NCI-H510A (cell line): ENCODE measurements at places on chromosomes 11 and 22.

DNA sequence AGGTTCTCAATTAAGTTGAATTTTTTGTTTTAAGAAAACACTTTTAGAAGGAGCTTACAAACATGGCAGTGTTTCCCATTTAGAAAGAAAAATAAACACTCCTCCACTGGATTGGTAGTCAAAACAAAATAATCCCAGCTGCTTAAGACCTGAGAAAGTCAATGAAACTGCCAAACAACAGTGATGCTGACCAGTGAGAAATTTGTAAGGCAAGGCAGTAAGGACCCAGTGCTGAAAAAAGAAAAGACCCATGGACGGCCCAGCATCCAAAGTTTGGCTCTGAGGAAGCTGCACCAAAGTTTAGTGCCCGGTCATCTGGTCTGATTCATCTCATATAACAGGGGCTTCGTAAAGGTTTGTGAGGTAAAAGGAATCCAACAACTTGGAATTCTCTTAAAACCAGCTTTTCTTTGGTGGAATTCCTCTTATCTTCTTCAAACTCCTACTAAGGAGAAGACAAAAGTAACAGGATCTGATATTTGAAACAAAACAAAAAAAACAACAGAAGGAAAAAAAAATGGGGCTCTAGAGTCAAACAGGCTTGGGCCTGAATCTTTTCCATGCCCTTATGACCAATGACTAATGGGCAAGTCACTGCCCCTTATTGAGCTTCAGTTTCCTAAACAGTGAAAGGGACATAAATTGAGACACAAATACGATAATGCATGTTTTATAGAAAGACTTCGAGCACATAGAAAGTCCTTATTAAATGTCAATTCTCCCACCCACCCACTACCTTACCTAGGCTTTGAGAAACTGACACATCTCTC, 383.0 kb upstream of the NARS2 start:
- DNase-seq: no peak

GRCh38 chr11:44592125-44592940, 26.9 kb downstream of the CD82 start:
- DNase-seq: no peak

DNA sequence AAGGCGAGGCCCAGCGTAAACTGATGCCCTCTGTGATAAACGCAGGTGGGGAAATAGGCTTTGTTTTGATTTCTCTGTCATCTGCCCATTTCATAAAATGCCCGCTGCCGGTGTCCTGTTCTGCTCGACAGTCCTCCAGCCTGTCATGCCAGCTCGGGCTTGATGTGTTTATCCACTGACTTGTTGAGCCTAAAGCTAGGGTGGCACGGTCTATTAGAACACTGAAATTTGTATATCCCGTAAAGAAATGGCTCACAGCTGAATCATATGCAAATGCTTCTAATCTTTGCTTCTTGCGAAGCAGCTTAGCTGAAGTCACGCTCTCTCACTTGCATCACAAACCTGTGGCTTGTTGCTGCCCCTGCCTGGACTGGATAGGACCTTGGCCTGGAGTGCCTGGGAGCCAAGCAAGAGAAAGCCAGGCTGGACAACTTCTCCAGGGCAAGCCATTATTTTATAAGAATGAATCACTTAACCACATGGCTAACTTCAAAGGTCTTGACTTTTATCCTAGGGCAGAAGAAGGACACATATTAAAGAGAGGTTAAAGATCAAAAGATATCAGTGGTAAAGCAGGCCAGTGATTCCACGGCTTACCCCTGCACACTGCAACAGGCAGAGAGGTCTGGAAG, 33.1 kb downstream of the EHF start:
- no peak for DNase-seq

DNA sequence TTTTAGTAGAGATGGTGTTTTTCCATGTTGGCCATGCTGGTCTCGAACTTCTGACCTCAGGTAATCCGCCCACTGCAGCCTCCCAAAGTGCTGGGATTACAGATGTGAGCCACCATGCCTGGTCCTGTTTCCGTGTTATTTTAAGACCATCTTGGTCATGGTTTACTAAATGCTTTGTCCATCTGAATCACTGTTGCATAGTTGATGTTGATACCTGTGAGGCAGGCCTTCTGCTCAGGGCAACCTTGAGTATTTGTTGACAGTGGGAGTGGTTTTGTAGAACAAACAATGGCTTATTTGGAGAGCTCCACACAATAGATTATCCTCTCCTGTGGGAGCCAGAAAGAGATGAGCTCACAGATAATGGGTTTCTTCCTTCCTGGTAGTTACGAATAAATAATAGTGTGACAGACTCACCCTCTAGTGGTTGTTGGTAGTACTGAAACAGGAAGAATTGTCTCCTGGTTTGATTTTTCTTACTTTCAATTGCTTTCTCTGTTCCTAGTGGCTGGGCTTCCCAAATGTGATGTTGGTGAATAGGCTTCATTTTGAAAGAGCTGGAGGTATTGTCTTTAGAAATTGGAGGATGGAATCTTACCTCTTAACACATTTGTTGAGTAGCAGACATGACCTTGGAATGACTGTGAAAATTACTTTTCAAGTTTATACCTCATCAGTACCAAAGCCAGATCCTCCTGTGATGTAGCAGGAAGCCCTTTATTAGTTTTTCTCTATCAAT, 39.0 kb downstream of the CTNND1 start:
- peak; percentile 88 for DNase-seq

DNA sequence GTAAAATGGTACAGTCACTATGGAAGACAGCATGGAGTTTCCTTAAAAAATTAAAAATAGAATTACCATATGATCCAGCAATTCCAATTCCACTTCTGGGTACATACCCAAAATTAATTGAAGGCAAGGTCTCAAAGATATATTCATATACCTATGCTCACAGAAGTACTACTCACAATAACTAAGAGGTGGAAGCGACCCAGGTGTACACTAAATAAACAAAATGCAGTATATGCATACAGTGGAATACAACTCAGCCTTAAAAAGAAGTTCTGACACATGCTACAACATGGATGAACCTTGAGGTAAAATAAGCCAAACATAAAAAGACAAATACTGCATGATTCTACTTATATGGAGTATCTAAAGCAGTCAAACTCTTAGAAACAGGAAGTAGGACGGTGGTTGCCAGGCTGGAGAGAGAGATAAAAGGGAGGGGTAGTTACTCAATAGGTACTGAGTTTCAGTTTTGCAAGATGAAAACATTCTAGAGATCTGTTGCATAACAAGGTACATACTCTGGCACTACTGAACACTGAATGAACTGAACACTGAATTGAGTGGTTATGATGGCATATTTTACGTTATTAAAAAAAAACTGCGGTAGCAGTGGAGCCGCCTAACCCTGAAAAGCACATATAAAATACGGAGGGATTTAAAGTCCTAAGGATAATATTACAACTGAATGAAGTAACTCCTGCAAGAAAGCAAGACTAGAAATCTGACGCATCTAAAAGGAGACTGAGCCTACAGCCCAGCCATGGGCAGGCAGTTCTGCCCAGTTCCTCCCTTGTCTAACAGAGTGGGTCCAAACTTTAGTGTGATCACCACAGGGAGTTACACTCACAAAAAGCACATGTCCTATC, 12.8 kb downstream of the DGCR2 start:
- DNase-seq: no peak

GRCh38 chr11:43035086-43035485, 276.7 kb upstream of the API5 start:
- no peak for DNase-seq

- no peak for DNase-seq
Measured at GRCh38 chr11:118305726-118306125, 1.2 kb downstream of the CD3E start.

DNA sequence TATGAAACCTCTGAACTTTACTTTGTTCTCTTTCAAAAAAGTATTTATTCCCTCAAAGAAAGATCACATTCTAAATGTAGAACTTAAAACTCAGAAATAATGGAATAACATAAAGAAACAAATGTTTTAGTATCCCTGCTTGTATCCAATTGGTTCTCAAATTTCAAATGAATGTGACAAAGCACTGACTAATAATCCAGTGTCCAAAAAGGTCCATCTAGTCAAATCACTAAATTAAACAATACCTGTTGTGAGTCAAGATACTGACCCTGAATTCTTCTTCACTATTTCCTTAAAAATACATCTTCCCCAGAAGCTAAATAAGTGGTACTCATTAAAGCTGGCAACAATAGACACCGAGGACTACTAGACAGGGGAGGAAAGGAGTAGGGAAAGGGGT, 313.1 kb downstream of the SBF2 start:
- no peak for DNase-seq

- no peak for DNase-seq
Measured at GRCh38 chr22:38272373-38273134, at the start of gene TMEM184B. Gene TMEM184B (minus strand): TSS chr22:38273010. CDS start chr22:38247961, 25,049 bp downstream.

DNA sequence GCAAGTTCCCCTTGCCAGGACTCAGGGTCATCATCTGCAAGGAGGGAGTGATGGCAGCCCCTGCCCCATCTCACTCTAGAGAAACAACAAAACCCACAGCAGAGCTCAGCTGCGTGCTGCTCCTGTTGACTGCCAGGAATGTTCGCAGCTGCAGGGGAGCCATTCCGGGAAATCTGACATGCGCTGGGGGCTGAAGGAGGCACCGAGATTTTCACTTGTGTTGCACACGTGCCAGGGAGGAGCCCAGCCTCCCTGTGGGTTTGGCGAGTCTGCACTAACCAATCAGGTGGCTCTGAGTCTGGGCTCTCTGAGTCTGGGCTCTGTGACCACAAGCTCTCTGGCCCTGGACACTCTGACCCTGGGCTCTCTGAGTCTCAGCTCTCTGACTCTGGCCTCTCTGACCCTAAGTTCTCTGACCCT, 10.5 kb downstream of the FGF3 start:
- no peak for DNase-seq

- DNase-seq: no peak
Measured at GRCh38 chr11:124586238-124586860, 16.6 kb downstream of the OR8A1 start.

DNA sequence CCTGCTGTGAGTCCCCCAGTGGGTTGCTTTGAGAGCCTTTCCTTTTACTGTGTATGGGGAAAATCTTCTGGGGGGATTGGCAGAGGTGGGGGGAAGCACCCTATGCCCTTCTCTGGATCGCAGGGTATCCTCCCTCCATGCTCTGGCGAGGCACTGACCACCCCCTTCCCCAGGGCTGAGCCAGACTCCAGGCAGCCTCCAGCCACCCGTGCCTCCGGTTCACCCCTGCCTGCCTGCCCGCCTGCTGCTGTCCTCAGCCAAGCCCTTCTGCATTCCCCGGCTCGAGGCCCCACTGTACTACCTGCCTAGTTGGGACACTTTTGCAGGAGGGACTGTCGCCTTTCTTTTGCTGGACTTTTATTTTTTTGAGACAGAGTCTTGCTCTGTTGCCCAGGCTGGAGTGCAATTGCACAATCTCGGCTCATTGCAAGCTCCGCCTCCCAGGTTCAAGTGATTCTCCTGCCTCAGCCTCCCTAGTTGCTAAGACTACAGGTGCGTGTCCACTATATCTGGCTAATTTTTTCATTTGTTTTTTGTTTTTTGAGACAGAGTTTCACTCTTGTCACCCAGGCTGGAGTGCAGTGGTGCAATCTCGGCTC, 23.8 kb upstream of the TP53I11 start:
- no peak for DNase-seq

DNA sequence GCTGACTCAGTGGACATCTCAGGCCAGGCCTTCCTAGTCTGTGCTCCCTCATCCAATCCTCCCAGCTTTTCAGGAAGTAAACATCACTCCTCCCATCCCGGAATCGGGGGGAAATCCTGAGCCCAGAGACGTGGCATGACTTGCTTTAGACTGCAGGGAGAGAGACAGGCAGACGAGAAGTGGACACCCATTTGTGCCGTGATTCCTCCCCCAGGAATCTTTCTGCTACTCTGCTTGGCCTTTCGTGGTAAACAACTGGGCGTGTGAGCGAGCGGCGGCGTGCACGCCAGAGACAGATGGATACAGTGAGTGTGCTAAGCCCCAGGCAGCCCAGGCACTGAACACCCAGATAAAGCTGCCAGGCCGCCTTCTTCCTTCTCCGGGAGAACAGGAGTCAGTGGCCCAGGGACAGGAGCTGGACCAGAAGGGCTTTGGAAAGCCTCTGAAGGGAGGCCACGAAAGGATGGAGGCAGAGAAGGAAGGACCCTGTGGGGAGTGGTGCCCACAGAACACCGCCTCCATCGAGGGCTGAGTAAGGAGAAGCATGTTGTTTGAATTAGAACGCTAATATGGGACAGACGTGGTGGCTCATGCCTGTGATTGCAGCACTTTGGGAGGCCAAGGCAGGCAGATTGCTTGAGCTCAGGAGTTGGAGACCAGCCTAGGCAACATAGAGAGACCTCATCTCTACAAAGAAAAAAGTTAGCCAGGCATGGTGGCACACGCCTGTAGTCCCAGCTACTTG, 53.0 kb upstream of the PRR5 start:
- no peak for DNase-seq

DNA sequence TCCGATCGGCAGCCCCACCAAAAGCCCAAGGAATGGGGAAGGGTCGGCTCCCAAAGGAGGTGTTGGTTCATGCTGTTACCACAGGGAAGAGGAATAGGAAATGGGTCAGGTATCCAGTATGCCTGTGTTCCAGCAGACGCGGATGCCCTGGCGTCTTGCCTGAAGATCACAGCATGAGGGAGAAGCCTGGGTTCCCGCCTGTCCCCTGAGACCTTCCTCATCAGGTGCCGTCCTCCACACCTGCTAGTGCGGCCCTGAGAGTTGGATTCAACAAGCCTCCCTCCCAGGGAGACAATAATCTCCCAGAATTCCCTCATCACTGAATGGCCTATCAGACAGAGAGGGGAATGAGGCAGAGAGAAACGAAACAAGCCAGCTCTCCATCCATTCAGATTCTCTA, 92.2 kb downstream of the SPATA19 start:
- no peak for DNase-seq

DNA sequence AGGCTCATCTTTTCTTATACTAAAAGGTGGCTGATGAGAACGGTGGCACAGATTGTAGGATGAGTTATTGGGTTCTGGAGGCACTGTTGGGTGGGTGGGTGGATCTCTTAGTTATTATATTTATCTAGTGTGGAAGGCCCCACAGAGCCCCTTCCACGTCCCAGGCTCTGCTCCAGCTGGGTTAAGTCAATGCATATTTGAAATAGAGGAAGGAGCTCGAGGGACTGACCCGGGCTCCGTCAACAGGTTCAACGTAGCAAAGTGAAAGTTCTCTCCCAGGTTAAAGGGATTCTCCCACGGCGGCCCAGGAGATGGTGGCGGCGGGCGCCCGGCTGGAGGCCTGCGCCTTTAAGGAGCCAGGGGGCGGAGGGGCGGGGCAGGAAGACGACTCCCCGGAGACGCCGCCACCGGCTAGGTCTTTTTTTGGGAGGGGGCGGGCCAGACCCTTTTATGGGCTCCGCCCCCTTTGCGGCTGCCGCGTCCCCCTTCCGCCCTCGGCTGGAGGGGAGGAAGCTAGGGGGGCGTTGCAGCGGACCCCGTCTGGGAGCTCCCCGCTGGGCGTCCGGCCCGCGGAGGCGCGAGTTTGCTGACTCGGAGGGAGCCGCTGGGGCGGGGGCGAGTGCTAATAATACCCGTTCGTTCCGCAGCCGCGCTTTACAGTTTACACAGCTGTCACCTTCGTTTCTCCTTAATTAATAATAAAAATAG, 1.5 kb upstream of the INPPL1 start:
- peak; percentile 94 for DNase-seq

DNA sequence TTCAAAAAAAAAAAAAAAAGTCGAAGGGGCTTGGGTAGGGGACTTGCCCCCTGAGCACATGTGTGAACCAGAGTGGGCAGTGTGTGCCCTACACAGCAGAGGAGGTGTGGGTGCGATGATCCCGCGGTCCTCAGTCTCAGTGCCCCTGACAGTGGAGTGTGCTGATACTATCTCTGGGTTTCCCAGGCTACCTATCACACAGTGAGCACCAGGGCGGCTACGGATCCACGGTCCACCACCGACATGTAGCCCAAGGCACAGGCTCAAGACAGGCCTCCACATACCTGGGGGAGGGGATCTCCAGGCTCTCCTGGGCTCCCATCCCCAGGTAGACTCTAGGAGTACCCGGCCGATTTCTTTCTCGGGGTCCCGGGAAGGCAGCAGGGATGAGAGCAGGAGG, 9.1 kb downstream of the B3GAT1 start:
- DNase-seq: no peak
